Cardiac muscle cell (in vitro differentiated cells and primary cell): ENCODE measurements at places on chromosomes 2 and 18. TPM values are rescaled to one million over a fixed set of nuclear protein-coding genes. Genes with fewer than 3 reads are reported as not detected.
A peak's percentile ranks its signal among the peaks of the same experiment; 100 is the strongest.

Gene UGT1A10
- not detected in 2 replicates for total RNA-seq

DNA sequence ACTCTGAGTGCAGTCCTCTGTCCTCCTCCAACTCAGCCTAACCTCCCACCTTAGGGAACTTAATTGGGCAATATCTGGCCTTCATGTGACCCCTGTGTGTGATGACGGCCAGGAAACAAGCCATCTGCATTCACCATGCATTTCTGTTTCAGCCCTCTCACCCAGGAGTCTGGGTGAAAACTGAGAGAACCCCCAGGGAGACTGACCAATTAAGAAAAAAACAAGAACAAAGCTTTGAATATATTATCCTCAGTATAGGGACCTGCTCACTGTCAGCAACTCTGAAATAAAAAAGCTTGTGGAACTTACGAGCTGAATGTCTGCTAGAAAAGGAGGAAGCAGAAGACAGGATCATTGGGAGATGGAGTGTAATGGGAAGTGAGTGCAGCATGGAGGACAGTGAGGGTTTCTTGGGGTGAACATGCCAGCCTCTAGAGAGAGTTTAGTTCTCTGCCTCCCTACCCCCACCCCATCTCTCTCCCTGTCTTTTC lies 9.5 kb downstream of the MAPRE2 start:
- H3K27me3 ChIP-seq = no peaks in the 10 kb centered on the region
- peak; percentile 68 for DNase-seq
- H3K36me3 ChIP-seq = no peaks in the 10 kb centered on the region
- no peak overlapping the region for H3K4me3 ChIP-seq
- peaks cover 31% of the 10 kb centered on the region for H3K4me1 ChIP-seq
- H3K27ac ChIP-seq = peak overlapping the region; percentile 80

DNA sequence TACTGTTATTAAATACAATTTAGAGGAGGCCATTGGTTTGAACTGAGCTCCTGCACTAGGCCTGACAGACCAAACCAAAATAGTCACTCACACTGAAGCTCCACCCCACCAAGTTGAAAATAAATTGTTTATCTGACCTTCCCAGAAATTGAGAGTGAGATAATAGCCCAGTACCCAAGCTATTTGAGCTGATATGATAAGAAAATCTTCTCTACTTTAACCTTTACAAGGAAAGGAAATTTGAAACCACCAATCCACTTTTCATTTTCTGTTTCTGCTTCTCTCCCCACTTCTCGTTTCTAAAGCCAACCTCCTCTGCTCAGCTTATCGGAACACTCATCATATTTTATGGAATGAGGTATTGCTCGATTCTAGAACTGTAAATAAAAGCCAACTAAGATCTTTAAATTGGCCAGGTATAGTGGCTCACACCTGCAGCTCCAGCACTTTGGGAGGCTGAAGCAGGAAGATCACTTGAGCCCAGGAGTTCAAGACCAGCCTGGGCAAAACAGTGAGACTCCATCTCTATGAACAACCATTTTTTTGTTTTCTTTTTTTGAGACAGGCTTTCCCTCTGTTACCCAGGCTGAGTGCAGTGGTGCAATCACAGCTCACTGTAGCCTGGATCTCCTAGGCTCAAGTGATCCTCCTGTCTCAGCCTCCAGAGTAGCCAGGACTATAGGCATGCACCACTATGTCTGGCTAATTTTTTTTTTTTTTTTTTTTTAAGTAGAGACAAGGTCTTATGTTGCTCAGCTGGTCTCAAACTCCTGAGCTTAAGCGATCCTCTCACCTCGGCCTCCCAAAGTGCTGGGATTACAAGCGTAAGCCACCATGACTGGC lies 13.3 kb upstream of the GALM start:
- H3K27ac ChIP-seq = peak overlapping the region; percentile 70
- H3K27me3 ChIP-seq = no peaks in the 10 kb centered on the region
- H3K4me1 ChIP-seq = peaks cover 17% of the 10 kb centered on the region
- no peak overlapping the region for H3K4me3 ChIP-seq
- no peaks in the 10 kb centered on the region for H3K36me3 ChIP-seq
- no peak for DNase-seq

- H3K27me3 ChIP-seq = no peaks in the 10 kb centered on the region
- H3K4me3 ChIP-seq = no peak overlapping the region
- H3K27ac ChIP-seq = no peak overlapping the region
- no peaks in the 10 kb centered on the region for H3K36me3 ChIP-seq
Observed at GRCh38 chr18:72161691-72162090, 382.5 kb downstream of the CBLN2 start.

- no peaks in the 10 kb centered on the region for H3K27me3 ChIP-seq
- H3K27ac ChIP-seq = no peak overlapping the region
- no peak overlapping the region for H3K4me3 ChIP-seq
- DNase-seq = no peak
- no peaks in the 10 kb centered on the region for H3K4me1 ChIP-seq
Observed at GRCh38 chr2:85506768-85507181, 32.2 kb upstream of the MAT2A start.

Gene PAPOLG
- total RNA-seq = 13.3 and 13.6 TPM in 2 replicates

DNA sequence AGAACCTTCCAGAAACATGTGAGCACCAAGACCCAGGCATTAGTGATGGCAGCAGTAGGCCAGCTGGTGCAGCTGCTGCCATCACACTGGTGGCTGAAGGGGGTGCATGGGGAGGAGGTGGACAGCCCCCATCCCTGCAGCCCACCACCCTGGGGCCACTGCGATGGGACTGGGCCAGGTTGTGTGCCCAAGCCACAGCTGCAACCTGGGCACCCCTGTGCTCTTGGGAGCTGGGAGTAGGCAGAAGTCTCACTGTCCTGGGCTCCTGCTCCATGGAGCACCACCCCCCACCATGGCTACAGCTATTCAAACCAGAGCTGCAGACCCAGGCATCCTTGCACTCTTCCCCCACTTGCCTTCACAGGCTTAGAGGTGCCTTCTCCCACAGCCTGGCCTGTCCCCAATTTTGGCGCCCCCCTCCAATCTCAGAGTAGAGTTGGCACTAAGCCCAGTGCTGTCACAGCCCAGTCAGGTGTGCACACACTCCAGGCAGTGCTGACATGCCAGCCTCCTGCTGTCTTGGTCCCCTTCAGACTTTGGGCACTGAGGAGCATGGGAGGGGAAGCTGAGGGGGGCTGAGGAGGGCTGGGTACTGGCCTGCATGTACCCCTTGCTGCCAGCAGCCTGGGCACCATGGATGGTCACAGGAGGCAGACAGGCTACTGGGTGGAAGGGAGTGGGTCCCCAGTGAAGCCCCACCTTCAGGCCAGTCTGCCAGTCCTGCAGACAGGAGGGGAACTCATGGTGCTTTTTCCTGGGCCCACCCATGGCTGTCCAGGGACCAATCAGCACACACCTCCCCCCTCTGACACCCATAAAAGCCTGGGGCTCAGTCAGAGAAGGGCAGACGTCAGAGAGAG lies 67.1 kb downstream of the CYP26B1 start:
- no peak for DNase-seq
- H3K4me3 ChIP-seq = no peak overlapping the region
- H3K36me3 ChIP-seq = no peaks in the 10 kb centered on the region
- H3K27me3 ChIP-seq = no peaks in the 10 kb centered on the region

Gene CRYBA2
- total RNA-seq = not detected in 2 replicates

DNA sequence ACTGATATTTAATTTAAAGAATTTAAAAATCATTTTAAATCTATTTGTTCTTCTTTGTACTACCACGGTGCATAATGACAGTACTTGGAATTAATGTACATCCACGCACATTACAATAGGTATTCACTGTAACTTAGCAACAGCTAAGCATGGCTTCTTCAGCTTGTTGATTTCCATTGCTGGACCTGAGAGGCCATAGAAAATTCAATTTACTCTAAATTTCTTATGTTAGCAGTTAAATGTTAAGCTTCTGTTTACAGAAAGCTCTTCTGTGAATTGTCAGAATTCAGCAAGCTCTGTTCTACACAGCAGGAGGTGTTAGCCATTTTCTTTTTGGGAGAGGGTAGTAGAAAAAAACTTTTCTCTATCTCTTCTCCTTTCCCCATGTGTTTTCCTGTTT lies 1149.3 kb upstream of the CDH2 start:
- H3K27me3 ChIP-seq = no peaks in the 10 kb centered on the region
- no peaks in the 10 kb centered on the region for H3K36me3 ChIP-seq
- DNase-seq = no peak
- no peak overlapping the region for H3K27ac ChIP-seq
